ENCODE measurements at places on chromosomes 4 and X.

- no peak for DNase-seq
These were observed 902.5 kb downstream of the FAM133A start for GRCh38 chrX:94576367-94577004.

- DNase-seq = peak; percentile 47
These were observed 3.1 kb upstream of the NR3C2 start for GRCh38 chr4:148445071-148445859.

DNA sequence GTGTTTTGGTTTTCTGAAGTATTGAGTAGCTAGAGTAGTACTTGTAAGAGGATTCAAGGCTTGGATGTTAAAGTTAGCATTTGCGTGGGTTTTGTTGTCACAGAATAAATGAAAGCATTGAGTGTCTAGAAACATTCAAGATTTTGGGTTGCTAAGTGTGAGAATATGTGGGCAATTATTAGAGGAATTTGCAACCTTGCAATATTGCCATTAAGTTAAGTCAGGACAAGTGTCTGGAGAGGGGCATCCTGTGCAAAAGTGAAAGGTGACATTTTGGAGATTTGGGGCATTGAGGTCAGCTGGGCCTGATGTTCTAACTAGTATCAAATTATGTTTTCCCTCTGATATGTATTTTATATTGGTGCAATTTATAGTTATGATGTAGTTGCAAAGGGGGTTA lies 533.9 kb upstream of the GRID2 start:
- DNase-seq = no peak

DNA sequence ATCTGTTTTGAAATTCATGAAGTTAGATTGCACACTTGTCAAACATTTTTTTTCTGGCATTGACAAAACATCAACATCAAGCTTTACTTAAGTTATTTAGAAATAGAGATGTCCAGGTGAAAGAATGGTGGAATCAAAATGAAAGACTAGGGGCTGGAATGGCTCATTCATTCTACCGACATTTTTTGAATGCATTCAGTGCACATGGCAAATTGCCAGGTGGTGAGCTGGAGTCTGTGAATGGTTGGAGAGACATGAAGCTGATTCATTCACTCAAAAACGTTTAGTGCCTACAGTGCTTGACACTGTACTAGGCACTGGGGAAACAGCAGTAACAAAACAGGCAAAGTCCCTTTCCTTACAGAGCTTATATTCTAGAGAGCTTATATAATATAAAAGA lies 292.4 kb downstream of the PPP1R2C start:
- DNase-seq = no peak

DNA sequence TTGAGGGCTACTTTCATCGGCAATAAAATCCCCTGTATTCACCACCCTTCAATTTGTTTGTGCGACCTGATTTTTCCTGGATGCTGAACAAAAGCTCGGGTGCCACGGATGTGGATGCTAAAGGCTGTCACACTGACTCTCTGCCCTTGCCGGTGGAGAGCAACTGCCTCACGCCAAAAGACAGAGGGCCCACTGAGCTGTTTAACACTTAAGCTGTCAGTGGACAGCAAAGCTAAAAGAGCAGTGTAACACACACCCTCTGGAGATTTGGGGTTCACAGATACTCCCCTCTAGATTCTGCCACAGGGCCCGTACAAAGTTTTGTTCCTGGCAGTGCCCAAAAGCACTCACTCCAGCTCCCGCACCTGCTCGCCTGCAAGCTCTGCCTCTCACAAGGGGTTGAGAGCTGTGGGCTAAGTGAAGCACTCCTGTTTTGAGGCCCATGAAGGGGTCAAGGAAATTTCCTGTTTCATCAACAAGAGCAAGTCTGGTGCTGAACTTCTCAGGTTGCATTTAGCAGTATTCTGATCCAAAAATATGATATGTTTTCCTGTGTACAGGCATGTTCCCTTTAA lies 1571.9 kb downstream of the ADGRL3 start:
- DNase-seq = no peak

DNA sequence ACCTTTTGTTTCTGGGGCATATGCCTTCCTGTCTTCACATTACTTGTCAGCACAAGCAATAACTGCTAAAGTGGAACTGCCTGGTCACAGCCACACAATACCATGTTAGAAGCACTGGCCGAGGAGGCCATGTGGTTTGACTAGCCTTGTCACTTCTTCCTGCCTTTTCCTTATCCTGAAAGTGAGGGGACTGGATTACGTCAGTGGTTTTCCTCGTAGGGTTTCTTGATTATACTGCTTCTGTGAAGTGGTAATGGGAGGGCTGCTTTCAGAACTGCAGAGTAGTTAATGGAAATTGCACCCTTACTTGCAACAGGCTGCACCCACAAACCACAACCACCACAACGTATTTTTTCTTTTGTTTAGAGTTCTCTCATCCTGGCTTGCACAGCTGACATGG lies 26.6 kb downstream of the ZRSR2 start:
- no peak for DNase-seq

- DNase-seq = no peak
These were observed 1.4 kb upstream of the EMCN start for GRCh38 chr4:100519205-100519604.

DNA sequence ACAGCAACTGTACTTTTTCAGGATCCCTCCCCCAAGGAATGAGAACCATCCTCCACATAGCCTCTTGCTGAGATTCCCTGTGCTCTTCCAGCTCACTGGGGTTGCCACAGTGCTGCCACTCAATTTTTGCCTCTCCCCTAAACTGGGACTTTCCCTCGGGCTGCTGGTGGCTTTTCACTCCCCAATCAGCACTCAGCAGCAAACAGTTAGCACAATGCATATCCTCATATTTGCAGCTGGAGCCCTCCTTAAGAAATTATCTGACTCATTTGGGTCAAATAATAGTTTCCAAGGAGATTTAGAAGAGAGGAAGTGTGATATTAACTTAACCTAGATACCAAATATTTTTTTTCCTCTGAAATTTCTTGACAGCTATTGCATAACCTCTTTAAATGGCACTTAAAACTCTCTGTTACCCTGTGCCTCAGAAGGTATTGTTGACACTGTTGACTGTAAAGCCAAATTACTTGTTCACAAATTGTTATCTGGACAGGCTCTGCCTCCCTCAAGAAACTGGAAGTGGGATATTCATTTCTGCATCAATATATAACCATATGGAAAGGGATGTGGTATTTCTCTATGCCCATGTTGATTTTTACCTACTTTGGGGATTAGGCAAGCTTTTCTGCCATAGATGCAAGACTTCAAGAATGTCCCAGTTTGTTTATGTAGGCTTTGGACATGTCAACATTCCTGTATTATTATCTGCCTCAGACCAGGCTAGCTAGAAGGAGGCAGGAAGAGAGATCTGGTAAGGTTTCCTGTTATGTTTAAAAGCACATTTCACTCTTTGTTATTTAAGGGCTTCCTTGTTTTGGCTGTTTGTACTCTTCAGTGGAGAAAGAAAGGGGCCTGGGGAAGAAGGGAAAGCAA lies 58.0 kb downstream of the SEPTIN11 start:
- peak; percentile 14 for DNase-seq

- no peak for DNase-seq
These were observed 344.2 kb downstream of the GRIA2 start for GRCh38 chr4:157564771-157565170.

GRCh38 chrX:9163214-9163709 lies 129.3 kb upstream of the FAM9B start:
- DNase-seq = no peak

GRCh38 chrX:4710618-4711433 lies 997.4 kb upstream of the PRKX start:
- no peak for DNase-seq

- DNase-seq = no peak
These were observed 272.3 kb upstream of the DIPK2B start for GRCh38 chrX:45472968-45473367.

DNA sequence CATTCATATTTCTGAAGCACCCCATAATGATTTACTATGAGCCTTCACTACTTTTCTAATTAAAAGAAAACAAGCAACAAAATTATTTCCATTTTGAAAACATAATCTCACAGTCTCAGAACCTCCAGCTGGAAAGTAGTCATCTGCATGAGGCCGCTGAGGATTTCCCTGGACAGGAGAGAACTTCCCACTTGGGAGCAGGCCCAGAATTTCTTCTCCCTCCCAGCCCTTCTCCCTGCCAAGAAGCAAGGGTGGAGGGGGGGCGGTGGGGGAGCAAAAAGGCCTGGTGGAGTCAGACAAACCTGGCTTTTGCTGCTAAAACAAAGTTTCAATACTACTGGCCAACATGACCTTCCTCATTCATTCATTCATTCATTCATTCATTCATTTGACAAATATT lies 167.3 kb downstream of the PJA1 start:
- DNase-seq = no peak

- DNase-seq = no peak
These were observed 207.8 kb upstream of the DCAF8L1 start for GRCh38 chrX:28189011-28189410.

GRCh38 chrX:68648960-68649359 lies 1.5 kb downstream of the STARD8 start:
- DNase-seq = no peak

DNA sequence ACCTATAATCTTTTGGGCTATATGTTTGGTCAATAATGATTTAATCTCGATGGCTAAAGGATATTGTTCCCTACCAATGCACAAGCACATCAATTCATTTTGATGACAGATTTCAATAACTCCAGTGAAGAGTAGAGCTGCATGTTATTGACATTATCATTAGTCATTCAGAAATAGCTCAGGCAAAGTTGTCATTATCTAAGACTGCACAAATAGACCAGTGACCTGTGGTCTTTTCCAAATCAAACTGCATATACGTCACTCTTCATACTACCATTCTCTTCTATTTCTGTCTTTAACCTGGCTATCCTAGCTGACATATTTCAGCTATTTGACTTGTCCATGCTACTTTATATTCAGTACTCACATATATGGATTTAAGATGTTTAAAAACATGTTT lies 1050.8 kb downstream of the C4orf33 start:
- no peak for DNase-seq

DNA sequence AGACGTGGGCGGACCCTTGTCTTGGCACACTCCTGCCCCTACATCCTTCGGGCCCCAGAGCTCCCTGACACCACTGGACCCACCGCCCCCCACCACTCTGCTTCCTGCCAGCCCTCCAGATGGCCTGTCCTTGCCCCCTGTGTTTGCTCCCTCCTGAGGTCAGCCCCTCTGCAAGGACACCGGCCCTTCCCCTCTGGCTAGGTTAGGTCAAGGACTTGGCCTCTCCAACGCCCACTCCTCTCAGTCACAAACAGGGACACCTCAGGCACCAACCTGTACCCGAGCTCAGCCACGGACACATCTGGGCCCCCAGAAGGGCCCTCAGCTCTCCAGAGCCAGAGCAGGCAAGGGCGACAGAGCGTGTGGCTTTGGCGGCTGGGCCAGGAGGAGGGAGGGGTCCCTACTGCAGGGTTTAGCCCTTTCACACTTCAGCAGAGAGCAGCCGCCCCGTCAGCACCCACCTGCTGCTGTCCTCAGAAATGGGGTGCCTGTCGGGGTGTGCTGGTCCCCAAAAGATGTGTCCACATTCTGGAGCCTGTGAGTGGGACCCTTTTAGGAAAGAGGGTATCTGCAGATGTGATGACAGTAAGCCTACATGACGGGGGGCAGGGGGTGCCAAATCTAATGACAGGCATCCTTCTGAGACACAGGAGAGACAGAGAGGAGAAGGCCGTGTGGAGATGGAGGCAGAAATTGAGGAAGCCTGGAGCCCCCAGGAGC lies 23.5 kb upstream of the DUSP9 start:
- DNase-seq = no peak

DNA sequence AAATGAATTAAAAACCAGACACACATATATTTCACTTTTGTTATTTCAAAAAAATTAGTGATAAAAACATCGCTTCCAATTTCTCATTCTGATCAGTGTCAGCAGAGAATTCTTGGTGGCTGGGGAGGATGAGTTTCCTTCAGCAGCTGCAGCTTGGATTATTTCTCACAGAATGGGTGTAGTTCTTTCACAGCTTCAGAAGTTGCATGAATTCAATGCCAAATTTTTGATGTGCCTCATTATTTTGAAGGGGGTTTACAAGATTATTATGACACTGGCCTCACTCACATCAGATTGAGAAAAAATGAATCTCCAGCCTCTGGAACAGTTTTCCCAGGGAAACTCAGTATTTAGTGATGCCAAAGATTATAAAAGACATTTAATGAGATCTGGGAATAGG lies 184.9 kb upstream of the WDFY3 start:
- no peak for DNase-seq

- DNase-seq = no peak
These were observed 130.1 kb downstream of the PDE5A start for GRCh38 chr4:119498527-119498926.

GRCh38 chr4:182513587-182514291 lies 270.5 kb downstream of the TENM3 start:
- no peak for DNase-seq

GRCh38 chr4:89682808-89683207 lies 154.2 kb downstream of the SNCA start:
- DNase-seq = no peak

GRCh38 chr4:81512001-81512756 lies 40.5 kb upstream of the RASGEF1B start:
- DNase-seq = no peak

GRCh38 chr4:84051639-84052038 lies 447.5 kb downstream of the NKX6-1 start:
- DNase-seq = no peak

GRCh38 chr4:15774020-15774420 lies 4.1 kb upstream of the CD38 start:
- no peak for DNase-seq

DNA sequence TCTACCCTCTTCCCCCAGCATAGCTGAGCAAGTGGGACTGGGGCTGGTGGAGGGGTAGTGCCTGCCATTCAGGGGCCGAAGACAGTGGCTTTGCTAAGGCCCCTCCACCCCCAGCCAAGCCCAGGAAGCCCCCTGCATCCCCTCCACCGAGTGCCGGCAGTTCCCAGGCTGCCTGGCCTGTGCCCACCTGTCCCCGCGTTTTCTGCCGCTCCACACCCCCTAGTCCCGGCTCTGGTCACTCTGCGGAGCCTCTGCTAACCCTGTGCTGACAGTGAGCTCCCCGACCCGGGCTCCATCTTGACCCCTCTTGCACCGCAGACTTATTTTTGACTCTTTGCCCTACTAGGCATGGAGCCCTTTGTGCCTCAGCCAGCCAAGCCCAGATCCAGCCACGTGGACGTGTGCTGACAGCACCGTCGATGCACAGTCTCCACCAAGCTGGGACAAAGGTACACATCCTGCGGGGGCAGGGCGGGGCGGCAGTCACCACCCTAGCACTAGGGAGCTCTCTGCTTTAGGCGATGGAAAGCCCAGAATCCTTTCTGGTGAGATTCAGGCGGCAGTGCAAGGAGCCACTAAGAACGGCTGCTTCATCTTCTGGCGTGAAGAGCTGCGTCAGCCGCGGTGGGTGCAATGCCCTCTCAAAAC lies 96.6 kb downstream of the PHKA2 start:
- no peak for DNase-seq

DNA sequence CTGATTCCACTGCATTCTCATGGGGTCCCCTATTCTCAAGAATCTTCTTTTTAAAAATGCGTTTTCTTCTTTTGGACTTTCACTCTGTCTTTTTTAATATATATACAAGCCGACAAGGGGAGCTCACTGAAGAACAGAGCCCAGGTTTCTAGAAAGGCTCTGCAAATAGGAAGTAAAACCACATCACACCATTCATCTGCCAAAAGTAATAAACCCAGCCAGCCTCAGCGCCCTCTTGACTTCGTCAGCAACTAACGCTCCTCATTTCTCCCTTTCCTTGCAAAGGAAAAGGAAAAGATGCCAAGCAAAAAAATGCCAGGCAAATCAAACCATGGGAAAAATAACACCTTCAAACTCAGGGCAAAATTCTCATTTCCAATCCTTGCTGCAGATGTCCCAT lies 136.4 kb downstream of the HHIP start:
- DNase-seq = no peak

Measured in stimulated activated CD4-positive, alpha-beta T cell treated with anti-CD3 and anti-CD28 coated beads, TNF-alpha, amount 100 ng/mL, for 4 hours (primary cell).